ENCODE measurements at places on chromosomes 11 and 22.

GRCh38 chr11:27242591-27242990, 120.4 kb downstream of the CCDC34 start:
- DNase-seq, result no peak

DNA sequence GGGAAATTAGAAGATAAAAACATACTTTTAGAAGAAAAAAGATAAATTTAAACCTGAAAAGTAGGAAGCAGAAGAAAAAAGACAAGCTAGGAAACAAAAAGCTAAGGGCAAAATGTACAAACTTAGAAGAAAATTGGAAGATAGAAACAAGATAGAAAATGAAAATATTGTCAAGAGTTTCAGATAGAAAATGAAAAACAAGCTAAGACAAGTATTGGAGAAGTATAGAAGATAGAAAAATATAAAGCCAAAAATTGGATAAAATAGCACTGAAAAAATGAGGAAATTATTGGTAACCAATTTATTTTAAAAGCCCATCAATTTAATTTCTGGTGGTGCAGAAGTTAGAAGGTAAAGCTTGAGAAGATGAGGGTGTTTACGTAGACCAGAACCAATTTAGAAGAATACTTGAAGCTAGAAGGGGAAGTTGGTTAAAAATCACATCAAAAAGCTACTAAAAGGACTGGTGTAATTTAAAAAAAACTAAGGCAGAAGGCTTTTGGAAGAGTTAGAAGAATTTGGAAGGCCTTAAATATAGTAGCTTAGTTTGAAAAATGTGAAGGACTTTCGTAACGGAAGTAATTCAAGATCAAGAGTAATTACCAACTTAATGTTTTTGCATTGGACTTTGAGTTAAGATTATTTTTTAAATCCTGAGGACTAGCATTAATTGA, 1.0 kb downstream of the MALAT1 start:
- DNase-seq, result no peak

DNA sequence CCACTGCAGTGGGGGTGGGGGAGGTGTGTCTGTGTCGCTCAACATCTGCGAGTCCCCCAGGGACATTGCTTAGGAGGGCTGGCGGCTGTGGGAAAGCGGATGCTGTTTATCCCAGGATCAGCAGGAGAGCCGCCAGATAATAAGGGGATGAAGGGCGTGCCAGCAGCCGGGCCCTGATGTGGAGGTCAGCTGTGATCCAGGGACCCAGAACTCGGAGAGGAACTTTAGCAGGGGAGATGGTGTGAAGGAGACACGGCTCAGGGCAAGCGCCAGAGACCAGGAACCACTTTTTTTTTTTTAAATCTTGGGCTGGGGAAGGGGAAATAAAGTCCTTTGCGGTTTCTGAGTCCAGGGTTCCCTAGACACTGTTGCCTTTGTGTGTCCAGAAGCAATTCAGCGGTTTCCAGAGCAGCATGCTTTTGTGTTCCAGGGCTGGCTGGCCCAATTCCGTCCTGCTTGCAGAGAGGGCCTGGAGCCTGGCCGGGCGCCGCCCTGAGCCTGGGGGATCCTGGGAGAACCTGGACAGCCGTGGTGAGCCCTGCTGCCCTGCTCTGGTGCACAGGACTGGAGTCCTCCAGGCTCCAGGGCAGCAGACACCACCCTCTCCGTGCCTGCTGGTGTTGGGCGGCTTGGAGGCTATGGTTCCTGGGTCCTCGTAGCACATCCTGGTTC, at the start of gene GRAMD4:
GRAMD4 (plus strand) TSS at position 557 of the 672 bp plus-strand sequence. CDS start 6,414 bp downstream, outside the sequence.
- DNase-seq, result no peak

DNA sequence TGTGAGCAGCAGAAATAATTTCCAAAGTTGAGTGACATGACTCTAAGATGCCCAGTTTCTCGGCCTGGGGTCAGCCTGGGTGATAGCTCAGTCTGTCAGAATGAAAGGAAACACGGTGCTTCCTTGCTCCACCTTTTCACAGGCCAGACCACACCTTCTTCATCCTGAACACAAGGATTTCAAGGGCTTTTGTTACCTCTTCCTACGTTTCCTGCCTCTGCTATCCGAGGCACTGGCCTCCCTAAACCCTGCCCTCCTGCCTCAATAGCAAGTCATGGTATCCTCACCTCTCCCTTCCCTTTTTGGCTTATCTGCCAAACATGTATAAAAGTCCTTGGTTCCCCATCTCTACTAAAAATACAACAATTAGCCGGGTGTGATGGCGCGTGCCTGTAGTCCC, 1.7 kb upstream of the OR51E1 start:
- no peak for DNase-seq

DNA sequence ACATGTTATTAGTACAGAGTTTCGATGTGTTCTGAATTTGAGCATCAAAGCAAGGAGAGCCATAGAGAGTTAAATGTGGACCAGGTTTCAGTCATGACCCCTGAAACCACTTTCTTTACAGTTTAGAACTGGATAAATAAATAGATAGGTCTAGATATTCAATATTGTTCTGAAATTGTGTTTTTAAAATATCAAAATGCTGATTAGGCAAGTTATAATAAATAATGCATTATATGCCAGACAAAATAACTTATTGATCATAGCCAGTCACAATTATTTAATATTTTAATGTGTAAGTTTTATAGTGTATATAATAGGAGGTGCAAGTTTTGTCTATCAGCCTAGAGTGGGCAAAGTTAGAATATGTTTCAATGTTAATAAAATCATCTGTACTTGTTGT, 569.5 kb downstream of the METTL15 start:
- DNase-seq, result no peak

- DNase-seq, result no peak
These were observed 535 bp downstream of the TRABD start for GRCh38 chr22:50186181-50186714.

- DNase-seq, result no peak
These were observed 20.8 kb upstream of the TH start for GRCh38 chr11:2192435-2192834.

- no peak for DNase-seq
These were observed 42.9 kb downstream of the WNT11 start for GRCh38 chr11:76163289-76163880.

- no peak for DNase-seq
These were observed 67.0 kb downstream of the ST3GAL4 start for GRCh38 chr11:126422446-126422845.

DNA sequence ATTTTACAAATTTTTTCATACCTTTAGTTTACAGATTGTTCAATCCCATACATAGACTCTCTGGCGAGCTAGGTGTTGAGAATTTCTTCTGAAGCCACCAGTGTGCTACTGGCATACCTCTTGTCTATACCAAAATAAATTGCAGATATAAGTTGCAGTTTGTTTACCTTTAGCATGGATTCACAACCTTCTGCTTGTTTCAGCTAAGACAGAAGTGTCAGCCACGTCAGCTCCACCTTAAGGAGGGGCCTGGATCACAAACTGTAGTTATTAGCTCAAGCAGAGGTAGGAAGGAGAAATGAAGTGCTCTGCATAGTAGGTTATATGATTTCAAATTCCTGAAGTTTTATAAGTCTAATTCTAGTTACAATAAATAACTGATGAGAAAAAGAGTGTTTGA, at the start of gene NXPE4:
NXPE4 (minus strand) TSS at position 216 of the 400 bp plus-strand sequence. CDS start 1,027 bp downstream, outside the sequence.
- no peak for DNase-seq

GRCh38 chr11:99307510-99308088, 286.9 kb downstream of the CNTN5 start:
- no peak for DNase-seq

- DNase-seq, result no peak
These were observed 20.7 kb upstream of the B3GAT1 start for GRCh38 chr11:134432776-134433175.

DNA sequence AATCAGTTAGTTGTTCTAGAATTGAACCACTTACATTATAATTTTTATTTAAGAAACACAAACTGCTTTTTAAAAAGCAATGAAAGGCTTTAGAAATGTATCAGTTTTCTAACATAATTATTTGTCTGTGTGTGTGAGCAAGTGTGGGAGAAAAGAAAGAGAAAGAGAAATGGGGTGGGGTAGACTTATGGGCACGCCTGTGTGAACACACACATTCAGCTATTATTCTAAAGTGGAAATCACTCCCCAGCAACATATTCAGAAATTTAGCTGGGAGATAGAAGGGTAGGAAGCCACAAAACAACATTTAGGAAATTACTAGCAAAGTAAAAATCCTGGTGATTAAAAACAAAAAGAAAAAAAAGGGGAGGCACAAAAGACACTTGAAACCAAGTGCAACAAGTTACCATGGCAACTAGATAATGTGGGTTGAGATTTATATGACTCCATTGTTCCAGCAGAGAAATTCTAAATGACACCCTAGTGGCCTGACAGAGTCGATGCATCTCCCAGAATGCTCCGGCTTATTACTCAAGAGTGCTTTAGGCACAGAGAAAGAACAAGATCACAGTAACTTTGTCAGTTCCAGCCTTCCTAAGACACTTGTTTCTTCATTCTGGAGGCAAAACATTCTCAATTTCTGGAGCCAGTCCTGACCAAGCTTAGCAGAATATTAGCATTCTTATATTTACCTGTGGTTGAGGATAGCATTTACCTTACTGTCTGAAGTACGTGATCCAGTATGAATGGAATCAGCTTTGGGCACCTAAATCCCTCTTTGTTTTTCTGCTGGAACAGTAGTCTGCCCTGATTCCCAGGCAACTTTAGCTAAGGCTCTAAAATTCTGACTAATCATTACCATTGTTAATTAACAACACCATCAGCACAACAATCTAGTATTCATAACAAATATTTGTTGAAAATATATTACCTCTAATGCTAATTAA, 444.4 kb downstream of the DLG2 start:
- DNase-seq, result peak; percentile 5

- no peak for DNase-seq
These were observed 26.1 kb upstream of the LDHA start for GRCh38 chr11:18368221-18368620.

DNA sequence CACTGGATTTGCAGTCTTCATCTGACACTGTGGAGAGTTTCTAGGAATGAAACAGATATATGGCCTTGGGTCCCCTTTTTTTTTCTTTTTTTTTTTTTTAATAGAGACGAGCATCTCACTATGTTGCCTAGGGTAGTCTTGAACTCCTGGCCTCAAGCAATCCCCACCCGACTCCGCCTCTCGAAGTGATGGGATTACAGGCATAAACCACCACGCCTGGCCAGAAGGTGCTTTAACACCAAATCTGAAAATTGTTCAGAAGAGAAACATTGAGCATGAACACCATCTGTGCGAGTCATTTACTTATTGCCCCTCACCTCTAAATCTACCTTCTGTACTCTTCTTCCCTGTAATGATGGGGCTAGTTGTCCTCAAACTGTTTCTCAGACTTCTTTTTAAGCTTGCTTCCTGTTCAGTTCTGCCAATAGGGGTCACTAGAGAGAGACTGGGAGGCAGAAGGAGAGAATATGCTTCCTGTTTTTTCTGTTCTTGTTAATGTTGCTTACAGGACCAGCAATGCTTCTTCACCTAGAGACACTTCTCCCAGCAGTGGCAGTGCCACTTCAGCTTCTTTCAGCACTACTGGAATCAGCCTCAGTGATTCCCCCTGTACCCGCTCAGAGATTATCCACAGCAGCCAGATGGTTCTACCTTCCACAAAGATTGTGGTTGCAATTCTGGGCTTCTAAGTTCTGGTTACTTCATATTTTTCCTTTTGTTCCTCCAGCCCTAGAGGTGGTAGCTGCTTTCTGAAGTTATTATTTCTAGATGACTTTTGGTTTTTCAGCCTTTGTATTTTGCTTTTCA, 20.8 kb upstream of the ZBED5 start:
- DNase-seq, result peak; percentile 19

DNA sequence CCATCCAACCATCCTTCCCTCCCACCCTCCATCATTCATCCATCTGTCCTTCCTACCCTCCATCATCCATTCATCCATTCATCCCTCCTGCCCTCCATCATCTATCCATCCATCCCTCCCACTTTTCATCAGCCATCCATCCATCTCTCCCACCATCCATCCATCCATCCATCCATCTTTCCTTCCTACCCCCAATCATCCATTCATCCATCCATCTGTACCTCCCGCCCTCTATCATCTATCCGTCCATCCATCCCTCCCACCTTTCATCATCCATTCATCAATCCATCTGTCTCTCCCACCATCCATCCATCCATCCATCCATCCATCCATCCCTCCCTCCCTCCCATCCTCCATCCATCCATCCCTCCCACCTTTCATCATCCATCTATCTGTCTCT, 968.8 kb downstream of the BRD1 start:
- no peak for DNase-seq

GRCh38 chr11:19714022-19714386, 1.4 kb downstream of the NAV2 start:
- peak; percentile 51 for DNase-seq

GRCh38 chr11:90589735-90590134, 366.9 kb upstream of the CHORDC1 start:
- no peak for DNase-seq

- DNase-seq, result no peak
These were observed 23.7 kb downstream of the JAML start for GRCh38 chr11:118200901-118201680.

DNA sequence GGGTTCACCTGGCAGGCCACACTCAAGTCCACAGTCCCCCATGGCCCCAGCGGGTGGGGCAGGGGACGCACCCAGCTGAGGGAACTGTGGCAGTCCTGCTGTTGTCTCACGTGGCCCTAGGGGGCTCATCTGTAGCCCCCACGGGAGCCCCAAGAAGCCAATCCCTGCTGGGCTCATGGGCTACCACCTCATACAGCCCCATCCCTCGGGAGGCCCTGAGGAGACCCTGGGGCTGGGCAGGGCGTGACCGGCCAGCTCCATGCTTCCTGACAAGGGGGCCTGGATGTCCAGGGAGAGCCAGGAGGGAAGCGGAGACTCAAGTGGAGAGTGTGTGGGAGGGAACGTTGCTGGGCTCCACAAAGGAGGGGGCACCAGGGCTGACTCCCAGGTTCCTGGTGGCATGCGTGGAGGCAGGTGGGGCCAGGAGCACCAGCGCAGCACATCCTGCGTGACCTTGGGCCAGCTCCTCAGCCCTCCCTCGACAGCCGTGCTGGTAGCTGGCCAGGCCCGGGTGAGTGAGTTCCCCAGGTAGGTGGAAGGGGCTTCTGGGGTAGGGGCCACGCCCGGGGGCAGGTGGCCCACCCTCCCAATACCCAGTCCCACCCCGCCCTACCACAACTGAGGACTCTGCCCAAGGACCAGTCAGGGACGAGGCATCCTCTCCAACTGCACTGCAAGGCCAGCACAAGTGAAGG, 7.9 kb downstream of the RTN4R start:
- no peak for DNase-seq

GRCh38 chr11:96150609-96151008, 192.4 kb downstream of the MAML2 start:
- DNase-seq, result no peak

DNA sequence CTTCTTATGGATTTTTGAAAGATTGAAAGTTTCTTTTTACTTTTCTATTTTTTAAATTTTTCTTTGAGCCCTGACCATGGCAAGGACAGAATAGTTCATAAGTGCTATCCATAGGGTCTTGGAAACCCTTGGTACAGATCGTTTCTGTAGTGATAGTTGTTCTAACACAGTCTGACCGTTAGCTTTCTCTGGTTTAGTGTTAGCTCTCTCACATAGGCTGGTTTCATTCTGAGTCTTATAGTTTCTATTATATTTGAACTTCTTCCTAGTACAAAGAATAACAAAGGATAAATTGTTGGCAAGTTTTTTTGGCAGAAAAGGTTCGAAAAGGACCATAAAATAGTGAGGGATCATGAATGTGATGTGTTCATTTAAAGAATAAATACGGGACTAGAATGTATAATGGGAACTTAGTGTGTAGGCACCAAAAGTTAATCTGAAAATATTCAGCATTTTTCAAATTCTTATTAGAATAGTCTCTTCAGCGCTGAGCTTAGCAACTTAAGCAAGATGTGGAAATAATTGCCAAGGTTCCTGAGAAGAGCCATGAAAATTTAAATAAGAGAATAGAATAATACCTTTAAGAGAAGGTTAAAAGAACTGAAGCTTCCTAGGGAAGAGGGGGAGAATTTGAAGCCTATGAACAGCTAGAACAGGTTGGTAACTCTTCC, 24.1 kb downstream of the FDX1 start:
- no peak for DNase-seq
